ENCODE measurements at places on chromosomes 2 and 18.

DNA sequence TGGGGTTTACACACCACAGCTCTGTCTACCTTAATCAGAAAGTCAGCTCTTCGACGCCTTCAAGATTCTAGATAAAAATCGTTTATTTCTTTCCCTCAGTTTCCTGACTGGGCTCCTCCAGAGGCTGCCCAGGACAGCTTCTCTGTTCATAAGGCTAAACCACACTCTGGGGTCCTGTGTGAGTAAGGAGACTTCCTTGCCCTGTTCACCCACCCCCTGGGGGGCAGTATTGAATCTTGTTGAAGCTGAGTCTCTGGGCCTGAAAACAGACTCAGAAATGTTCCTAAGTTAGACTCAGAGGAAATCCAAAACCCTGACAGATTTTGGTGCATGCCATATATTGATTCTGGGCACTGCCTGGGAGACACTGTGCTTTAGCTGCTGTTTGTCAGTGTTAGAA is 43.0 kb downstream of the G6PC2 start:
- DNase-seq, result no peak

DNA sequence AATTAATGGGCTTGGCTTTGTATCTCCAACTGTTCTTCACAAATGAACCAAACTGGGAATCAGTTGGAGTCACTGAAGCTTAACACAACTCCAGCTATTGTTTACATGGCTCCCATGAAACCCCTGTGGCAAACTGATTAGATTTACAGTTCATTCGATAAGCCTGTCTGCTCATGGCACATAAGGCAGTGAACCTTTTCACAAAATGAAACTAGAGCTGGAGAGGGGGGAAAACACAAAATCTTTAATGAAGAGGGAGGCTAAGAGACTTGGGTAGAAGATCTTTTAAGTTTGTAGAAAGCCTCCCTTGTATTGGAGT is 11.6 kb upstream of the ITGA6 start:
- DNase-seq, result no peak

DNA sequence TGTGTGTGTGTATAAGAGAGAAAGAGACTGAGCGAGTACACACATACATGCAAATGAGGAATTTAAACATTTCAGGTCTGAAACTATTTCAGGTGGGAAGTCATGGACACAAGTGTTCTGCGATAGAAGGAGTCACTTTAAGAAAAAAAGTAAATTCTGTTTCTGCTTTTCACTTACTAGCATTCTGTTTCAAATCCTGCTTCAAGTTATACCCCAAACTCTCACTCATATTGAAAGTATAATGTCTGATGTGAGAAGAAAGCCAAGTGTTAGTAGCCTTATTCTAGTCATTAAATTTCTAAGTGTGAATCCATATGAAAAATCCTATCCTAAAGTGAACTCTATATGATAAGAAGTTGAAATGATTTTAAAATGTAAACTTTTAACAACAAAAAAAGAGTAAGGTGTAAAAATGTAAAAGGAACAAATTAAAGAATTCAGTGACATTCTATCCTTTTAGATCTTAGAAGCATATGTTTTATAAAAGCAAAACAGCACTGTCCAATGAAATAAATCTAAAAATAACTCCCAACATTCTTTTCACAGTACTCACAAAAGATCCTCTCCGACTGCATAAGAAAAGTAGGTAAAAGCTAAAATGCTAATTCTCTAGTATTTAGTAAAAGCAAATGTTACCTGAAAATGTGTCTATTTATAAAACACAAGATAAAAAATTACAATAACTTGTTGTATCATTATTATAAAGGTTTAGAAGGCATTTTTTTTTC is 570.6 kb downstream of the ZEB2 start:
- no peak for DNase-seq

- DNase-seq, result no peak
These were observed 34.0 kb upstream of the ITPRID2 start for GRCh38 chr2:181857483-181857882.

DNA sequence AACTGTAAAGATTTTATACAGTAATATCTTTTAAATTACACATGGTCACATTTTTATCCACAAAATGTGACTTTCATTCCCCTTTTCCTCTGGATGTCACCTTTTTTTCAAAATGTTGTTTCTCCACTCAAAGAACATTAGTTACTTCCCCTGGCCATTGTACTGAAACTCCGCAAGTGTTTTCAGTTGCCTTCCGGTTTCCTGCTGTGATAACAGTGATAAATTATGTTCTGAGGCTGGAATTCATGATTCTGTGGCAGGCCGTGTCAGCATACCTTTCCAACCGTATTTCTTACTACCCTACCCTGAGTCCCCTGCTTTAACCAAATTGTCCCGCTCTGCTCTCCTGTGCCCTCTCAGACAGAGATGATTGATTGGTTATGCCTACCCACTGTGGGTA is 53.5 kb downstream of the MGAT5 start:
- no peak for DNase-seq

DNA sequence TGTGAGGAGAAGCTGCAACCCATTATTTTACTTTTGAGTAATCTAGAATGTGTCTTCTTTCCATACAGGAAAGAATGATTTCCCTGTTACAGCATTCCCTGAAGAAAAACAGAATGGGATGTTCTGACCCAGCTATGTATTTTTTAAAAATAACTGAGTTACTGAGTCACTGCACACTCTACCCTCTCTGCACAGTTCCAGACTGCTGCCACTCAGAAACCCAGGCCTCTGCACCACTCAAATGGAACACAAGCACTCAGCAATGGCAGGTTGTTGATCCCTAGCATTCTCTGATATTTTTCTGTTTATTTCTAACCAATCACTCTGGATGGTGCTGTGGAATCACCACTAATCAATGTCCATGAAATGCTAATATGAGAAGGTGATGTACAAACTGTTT is 1300.0 kb upstream of the FAM98A start:
- DNase-seq, result no peak

- DNase-seq, result no peak
These were observed 498.3 kb upstream of the LRRTM4 start for GRCh38 chr2:78020491-78020890.

GRCh38 chr2:120630031-120630701 is 105.5 kb upstream of the GLI2 start:
- DNase-seq, result no peak

DNA sequence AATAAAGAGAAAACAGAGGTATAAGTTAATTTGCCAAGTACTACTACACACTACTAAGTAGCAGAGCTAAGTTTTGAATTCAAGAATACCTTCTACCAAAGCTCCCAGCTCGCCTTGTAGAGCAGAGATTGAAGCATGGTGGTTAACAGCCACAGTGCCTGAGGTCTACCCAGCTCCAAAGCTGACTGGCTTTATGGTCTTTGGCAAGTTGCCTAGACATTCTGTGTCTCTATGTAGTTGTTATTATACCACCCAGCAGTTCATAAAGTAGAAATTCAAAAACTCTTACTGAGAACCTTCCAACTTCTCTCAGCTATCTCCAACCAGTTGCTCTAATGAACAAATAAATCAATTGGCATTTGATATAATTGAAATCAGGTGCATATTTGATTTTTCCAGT is 87.8 kb downstream of the PDE11A start:
- DNase-seq, result no peak

GRCh38 chr18:76456823-76457222 is 38.2 kb downstream of the ZNF516 start:
- DNase-seq, result no peak

DNA sequence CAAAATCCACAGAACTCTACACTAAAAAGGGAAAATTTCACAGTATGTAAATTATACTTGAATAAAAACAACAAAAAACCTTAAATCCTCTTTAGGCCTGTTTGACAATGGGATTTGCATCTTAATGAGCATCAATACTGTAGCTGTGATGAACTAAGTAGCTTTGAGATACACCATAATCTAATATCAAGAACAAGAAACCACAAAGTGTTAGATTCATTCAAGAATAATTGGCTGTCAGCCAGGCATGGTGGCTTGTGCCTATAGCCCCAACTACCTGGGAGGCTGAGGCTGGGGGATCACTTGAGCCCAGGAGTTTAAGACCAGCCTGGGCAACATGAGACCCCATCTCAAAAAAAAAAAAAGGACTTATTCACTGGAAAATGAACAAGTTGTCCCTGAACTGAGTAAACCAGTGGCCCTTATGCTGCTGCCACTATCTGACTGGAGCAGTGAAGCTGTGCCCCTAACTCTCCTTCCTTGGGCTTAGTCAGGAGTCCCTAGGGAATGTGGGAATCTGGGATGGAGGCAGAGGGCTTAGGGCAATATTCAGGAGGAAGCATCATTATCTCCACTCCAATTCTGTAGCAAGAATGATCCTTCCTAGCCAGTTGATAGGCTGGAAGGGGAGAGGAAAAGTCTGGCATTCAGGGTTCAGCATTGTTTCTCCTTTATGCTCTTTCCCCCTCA is 88.5 kb downstream of the PRKCE start:
- DNase-seq, result no peak

GRCh38 chr2:79713131-79713785 is 200.4 kb downstream of the CTNNA2 start:
- DNase-seq, result no peak

DNA sequence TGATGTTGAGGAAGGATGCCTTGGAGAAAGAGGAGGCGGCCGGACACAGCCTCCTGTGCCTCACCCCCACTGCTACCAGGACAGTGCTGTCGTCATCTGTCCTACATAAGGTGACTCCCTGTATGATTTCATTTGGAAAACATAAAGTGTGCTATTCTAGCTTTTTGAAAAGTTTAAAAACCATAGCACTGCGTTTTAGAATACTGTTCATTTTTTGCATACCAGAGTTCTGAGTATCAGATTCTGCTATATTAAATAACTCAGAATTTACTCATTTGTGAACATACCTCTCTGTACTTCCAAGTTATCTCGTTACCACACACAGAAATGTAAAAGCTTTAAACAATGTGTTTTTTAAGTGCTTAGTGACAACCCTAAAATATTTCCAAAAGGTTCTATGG is 302.9 kb downstream of the LRRTM1 start:
- DNase-seq, result no peak

DNA sequence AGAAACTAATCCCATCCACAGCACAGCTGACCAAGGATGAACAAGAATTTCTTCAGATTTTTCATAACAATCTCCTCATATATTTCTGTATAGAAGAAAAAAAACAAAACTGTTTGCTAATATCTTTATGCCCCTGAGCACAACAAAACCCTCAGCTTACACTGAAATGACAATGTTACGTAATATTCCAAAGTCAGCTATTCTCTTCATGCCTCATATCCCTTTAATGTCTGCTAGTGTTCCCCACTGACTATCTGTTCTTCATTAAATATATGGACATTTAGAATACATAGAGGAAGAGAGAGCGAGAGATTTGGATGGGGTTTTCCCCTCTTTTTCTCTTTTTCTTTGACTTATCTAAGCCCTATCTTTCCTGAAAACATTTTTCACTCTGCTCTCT is 87.9 kb upstream of the GULP1 start:
- DNase-seq, result no peak

DNA sequence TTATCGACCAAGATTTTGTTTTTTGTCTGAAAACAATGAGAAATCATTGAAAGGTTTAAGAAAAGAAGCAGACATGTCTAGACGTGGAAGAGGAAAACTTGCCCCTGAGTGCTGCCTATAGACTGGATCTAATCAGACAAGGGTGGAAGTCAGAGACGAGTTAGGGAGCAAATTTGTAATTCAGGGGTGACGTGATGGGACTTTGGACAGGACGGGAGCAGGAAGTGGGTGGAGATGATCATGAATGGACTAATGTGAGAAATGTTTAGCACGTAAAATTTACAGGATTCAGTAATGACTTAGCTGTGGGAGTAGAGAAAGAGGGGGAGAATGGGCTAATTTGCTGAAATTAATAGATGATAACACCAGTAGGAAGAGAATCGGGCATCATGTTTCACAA is 117.0 kb upstream of the EPHA4 start:
- no peak for DNase-seq

- no peak for DNase-seq
These were observed 59.1 kb downstream of the NYAP2 start for GRCh38 chr2:225458431-225459117.

DNA sequence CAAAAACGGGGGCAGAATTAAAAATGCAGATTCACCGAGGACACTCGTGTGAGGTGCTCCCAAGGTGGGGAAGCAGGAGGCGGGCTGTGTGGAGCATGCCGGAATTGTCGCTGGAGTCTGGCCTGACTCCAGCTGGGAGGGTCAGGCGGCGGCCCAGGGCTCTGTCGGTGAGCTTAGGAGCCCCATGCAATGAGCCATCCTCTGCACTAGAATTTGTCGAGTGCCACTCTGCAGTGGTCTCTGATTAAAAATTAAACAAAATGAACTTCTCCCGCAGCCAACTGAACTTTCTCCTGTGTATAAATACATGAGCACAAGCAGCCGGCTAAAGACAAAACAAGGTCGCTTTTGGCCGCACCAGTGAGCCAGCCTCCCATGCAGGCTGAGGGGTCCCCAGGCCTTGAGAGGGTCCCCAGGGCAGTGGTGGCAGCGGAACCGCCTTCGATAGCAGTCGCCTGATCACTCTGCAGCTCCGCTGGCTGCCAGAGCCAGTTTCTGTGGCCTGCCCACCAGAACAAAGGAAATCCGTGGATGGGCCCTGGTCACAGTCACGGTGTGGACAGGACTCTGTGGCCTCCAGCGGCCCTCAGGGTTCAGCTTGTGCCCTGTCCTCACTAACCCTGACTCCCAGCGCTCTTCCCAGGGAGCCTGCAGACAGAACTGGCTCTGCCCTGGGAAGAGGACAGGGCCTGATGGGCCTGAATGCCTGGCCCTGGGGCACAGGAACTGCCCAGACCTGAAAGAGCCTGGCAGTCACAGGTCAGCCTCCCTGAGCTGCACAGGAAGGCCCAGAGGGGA is 201.3 kb downstream of the EIPR1 start:
- DNase-seq, result no peak

DNA sequence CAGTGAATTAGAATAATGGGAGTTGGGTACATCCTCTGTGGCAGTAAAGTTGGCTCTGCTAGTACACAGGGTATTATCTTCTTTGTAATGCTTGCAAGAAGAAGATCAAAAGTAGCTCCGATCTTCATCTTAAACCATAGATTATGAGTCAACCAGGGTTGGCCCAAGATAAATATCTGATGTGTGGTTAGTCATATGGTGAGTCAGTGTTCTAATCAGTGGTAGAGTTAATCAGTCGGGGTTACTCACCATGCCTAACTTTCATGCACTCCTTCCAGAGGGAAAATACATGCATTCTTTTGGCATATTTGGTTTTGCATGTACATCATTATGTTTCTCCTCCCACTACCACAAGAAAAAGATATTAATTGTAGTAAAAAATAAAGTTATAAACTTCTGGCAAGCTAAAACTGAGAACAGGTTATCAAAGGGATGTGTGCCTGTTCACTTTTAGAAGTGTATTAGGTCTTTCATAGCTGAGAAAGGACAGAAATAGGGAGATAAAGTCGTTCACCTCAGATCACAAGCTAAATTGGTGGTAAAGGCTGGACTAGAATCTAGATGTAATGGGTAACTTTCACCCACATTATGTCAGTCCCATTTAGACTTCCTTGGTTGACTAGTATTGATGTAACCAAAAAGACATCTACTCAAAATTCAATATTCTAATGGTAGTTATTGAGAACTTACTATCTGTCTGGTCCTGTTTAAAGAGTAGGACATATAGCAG is 684.4 kb downstream of the IRS1 start:
- DNase-seq, result no peak

DNA sequence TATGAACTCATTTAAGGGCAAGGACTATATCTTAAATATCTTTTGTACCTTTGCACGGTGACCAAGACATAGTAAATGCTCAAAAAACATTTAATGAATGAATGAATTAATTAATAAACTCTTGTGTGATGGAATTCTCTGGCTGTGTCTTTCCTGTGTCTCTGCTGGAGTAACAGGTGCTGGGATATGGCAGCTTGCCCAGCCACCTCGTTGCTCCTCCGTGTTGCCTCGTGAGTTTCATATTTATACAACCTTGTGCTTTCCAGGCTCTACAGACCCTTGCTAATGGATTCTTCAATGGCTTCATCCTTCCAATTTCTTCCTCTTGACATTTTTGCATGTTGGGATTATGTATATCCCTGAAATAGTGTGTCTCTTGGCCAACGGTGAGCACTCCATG is 30.4 kb downstream of the CTAGE1 start:
- DNase-seq, result no peak

Data from stimulated activated CD4-positive, alpha-beta T cell treated with anti-CD3 and anti-CD28 coated beads, Interleukin-15, amount 100 ng/mL, for 1 hour (primary cell).